ENCODE measurements at places on chromosomes 13 and 19. TPM values are rescaled to one million over a fixed set of nuclear protein-coding genes. Genes with fewer than 3 reads are reported as not detected.
A peak's percentile ranks its signal among the peaks of the same experiment; 100 is the strongest.

DNA sequence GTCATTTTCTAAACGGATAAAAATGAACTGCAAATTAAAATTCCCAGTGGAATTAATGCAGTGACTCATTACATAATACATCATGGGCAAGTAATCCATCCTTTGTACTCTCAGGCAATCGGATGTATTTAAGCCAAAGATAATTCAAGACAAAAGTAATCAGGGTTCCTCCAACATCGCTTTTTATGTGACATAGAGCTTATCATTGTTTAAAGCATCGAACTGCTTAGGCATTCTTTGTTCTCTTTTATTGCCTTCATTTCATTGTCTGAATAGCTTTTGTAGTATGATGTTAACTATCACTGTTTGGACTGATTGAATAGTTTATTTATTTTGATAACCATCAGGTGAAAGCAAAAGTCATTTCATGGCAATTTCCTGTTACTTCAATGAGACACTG is 209.4 kb downstream of the ITGBL1 start:
- H3K27ac ChIP-seq, result no peak overlapping the region
- DNase-seq, result peak; percentile 41

DNA sequence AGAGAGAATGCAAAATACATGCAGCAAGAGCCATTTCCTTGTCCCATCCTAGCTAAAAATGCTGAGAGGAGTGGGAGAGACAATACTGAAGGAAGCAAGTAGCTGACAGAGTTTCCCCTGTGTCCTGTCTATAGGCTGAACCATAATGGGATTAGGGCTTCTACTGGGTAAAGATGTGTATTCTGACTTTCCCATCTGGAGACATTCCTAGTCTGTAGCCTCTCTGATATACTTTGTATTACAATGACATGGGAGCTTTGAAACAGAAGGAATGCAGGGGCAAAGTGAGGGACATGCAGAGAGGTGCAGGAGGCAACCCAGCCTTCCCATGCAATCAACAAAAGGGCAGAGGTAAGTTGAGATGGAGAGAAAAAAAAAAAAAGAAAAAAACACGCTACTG is 10.5 kb upstream of the GPC6 start:
- no peaks in the 10 kb centered on the region for H3K36me3 ChIP-seq
- H3K27me3 ChIP-seq, result no peaks in the 10 kb centered on the region
- no peak for DNase-seq

- no peaks in the 10 kb centered on the region for H3K36me3 ChIP-seq
- H3K4me3 ChIP-seq, result no peak overlapping the region
- DNase-seq, result no peak
- no peaks in the 10 kb centered on the region for H3K27me3 ChIP-seq
Observed at GRCh38 chr13:37163641-37164265, 58.3 kb upstream of the CSNK1A1L start.

- H3K4me1 ChIP-seq, result no peaks in the 10 kb centered on the region
- peak; percentile 51 for DNase-seq
- no peak overlapping the region for H3K4me3 ChIP-seq
- H3K27me3 ChIP-seq, result no peaks in the 10 kb centered on the region
- peaks cover 2% of the 10 kb centered on the region for H3K36me3 ChIP-seq
Observed at GRCh38 chr19:43726736-43727592, 11.1 kb downstream of the IRGC start.

GRCh38 chr13:22018836-22019210 is 347.9 kb downstream of the FGF9 start:
- no peak overlapping the region for H3K27ac ChIP-seq
- no peak overlapping the region for H3K4me3 ChIP-seq
- H3K36me3 ChIP-seq, result no peaks in the 10 kb centered on the region
- no peaks in the 10 kb centered on the region for H3K4me1 ChIP-seq
- no peaks in the 10 kb centered on the region for H3K27me3 ChIP-seq
- no peak for DNase-seq

The AKT1S1 gene
- 11.6 TPM for total RNA-seq

The KASH5 gene
- total RNA-seq, result not detected

The EFNA2 gene
- total RNA-seq, result not detected
